ENCODE measurements at places on chromosomes 6 and 20. TPM values are rescaled to one million over a fixed set of nuclear protein-coding genes. Genes with fewer than 3 reads are reported as not detected.

DNA sequence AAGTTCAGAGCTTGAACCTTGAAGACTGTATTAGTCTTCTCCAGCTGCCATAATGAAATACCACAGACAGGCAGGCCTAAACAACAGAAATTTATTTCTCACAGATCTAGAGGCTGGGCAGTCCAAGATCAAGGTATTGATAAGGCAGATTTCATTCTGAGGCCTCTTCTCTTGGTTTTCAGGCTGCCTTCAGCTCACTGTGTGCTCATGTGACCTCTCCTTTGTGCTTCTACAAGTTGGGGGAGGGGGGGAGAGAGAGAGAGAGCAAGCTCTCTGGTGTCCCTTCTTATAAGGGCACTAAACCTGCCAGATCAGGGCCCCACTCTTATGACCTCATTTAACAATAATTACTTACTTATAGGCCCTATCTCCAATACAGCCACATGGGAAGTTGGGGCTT is 102.6 kb upstream of the RSPO3 start:
- no peak for DNase-seq

DNA sequence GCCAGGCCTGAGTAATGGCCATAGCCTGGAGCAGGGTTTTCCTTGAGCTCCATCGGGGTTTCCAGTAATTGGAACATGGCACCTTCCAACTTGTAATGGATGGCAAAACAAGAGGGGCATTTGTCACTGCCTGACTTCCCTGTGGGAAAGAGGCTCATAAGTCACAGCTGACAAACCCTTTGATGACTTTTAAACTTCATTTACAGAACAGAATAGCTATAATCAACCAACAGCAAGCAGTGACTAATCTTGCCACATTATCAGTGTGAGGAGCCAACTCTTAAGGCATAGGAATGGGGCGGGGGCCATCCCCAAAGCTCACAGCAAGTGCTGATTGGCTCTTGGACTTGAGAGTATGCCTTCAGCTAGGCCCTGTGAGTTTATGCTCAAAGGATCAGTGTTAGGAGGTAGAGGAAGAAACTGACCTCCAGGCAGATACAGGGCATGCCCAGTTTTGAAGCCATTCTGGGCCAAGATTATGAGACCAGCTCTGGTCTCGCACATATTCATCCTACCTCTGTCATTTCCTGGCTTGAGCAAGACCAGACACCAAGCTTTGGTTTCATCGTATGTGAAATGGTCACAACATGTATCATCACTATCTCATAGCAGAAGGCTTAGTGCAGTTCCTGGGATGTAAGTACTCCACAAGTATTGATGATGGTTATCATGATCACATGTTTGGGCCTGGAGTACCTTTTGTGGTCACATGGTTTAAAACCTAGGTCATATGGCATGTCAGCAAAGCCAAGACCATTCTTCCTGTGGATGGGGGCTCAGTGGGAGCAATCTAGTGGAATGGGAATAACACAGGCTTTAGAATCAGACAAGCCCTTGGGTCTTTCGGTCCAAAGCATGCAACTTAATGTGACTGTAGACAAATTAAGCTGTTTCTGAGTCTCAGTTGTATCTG is 49.2 kb downstream of the EIF2S2 start:
- DNase-seq: no peak

The TENT5A gene
- 30.3 TPM for total RNA-seq

DNA sequence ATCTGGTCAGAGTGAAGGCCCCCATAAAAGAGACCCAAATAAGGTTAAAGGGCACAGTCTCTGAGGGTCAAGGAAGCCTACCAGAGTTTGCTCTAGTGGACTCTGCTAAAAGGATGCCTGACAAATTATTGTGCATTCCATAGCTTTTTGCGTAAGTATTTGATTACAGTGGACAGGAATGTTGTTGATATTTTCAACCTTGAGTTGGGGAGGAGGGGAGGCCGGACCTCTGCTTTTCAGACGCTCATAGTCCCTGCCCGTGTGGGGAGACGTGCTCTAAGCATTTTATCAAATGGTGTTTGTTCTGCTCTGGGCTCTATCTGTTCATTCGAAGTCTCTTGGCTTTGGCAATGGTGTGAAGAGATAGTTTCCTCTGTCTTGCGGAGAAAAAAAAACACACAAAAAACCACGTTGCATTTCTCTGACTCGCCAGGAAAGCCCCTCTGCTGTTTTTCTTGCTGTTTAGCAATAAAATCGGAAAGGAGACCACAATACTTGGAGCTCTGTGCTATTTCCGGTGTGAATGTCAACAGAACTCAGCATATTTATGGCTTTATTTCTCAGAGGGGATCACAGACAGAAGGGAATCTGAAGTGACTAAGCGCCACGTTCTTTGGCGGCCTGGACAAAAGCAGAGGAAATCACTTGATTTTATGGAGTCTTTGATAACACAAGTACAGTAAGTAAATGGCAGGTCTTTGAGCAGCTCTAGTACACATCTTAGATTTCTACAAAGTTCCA is 159.8 kb downstream of the ZFP64 start:
- peak; percentile 38 for DNase-seq

The ATP9A gene
- total RNA-seq: 83.8 TPM

GRCh38 chr6:113731541-113731940 is 125.6 kb upstream of the MARCKS start:
- no peak for DNase-seq

DNA sequence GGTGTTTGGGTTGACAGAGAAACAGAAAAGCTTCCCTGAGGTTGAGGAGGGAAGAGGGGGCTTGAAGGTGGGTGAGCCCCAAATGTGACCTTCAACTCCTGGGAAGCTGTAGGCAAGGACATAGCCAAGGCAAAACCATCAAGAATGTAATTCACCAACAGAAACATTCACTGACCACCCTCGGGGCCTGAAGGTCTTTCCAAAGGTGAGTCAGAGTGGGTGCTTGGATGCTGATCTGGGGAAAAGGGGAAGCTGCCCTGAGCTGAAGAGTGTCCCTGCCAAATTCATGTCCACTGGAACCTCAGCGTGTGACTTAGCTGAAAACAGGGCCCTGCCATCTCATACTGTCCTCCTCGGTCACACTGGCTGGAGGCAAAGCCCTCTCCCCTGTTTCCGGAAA is 234.2 kb upstream of the SULF2 start:
- no peak for DNase-seq

DNA sequence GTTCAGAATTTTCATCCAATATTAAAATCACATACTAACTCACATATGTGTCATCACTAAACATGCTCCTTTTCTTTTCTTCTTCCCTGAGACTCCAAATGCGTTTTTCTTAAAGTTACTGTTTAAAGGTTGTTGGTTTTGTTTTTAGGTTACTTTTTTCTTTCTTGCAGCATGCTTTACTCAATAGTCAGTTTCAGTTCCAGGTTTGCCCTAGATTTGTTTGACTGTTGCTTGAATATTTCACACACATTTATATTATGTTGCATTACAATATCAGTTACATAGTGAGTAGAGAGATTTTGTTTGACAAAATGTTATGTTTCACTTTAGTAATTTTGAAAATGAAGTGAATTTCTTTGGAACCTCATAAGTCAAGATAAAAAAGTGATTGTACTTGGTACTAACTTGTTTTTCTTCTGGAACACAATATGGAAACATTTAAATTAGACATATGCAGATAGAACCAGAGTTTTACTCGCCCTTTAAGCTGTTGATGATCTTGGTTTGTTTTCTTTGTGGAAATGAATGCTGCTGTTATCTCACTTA is 27.3 kb downstream of the FNDC1 start:
- DNase-seq: no peak
